Esophagus muscularis mucosa (tissue), 4 donors: ENCODE measurements at places on chromosomes 3 and 15. TPM values are rescaled to one million over a fixed set of nuclear protein-coding genes. Genes with fewer than 3 reads are reported as not detected.

Gene SLC49A4
- 25.7 TPM for total RNA-seq

Gene SLC6A11
- total RNA-seq: not detected

Gene ZNF502
- total RNA-seq: 3.2 TPM

Gene ROBO1
- 14.2 TPM for total RNA-seq

Gene PRRT3
- total RNA-seq: 1.7 TPM

Gene CNTN4
- total RNA-seq: 6.6 TPM

Gene P2RY1
- 3.0 TPM for total RNA-seq

Gene P2RY14
- total RNA-seq: 12.0 TPM

Gene ROPN1
- not detected for total RNA-seq

Gene STAC
- total RNA-seq: 8.6 TPM

Gene XXYLT1
- total RNA-seq: 8.8 TPM

Gene KLHL40
- 0.17 TPM for total RNA-seq

Gene ANKUB1
- total RNA-seq: 0.13 TPM

Gene ERC2
- total RNA-seq: 1.4 TPM

Gene NPRL2
- 12.9 TPM for total RNA-seq

Gene TRIM69
- 20.3 TPM for total RNA-seq

Gene CFAP92
- 1.2 TPM for total RNA-seq

Gene PRR20G
- total RNA-seq: not detected

Gene CAMP
- 0.65 TPM for total RNA-seq

Gene CHRNA3
- total RNA-seq: 3.5 TPM

Gene DUOX2
- total RNA-seq: 0.19 TPM

Gene CAMK2N2
- not detected for total RNA-seq

Gene PTH1R
- total RNA-seq: 26.8 TPM

Gene FOXB1
- not detected for total RNA-seq

Gene SNTN
- not detected for total RNA-seq

Gene LNP1
- total RNA-seq: 1.8 TPM

Gene QTRT2
- total RNA-seq: 15.2 TPM

Gene SRP14
- 412 TPM for total RNA-seq

Gene FRMD4B
- 14.1 TPM for total RNA-seq

Gene ADCY5
- total RNA-seq: 133 TPM

Gene KLHDC8B
- total RNA-seq: 78.6 TPM

Gene HES1
- 27.3 TPM for total RNA-seq

Gene IGDCC3
- total RNA-seq: not detected

Gene HYAL3
- 3.8 TPM for total RNA-seq

Gene SHC4
- total RNA-seq: 1.8 TPM

Gene PDHB
- 138 TPM for total RNA-seq

Gene ALDH1L1
- total RNA-seq: 20.3 TPM

Gene FAN1
- total RNA-seq: 18.7 TPM

Gene FBXW12
- not detected for total RNA-seq

Gene GREM1
- 31.9 TPM for total RNA-seq
